ENCODE measurements at places on chromosomes 4 and X.

DNA sequence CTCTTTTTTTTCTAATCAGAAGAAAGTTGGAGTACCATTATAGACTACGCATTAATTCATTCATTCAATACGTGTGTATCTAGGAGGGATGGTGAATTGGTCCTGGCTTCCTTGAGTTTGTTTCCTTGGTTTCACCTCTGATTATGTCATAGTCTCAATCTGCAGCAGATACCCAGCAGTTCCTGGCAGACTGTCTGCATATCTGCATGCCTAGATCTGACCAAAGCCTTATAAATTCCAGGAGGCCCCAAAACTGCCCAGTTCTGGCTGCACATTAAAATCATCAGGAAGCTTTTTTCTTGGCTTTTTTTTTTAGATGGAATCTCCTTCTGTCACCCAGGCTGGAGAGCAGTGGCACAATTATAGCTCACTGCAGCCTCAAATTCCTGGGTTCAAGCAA lies 27.2 kb upstream of the SLC34A2 start:
- DNase-seq, result no peak

GRCh38 chr4:4332529-4332928 lies 42.5 kb downstream of the ZBTB49 start:
- DNase-seq, result no peak

DNA sequence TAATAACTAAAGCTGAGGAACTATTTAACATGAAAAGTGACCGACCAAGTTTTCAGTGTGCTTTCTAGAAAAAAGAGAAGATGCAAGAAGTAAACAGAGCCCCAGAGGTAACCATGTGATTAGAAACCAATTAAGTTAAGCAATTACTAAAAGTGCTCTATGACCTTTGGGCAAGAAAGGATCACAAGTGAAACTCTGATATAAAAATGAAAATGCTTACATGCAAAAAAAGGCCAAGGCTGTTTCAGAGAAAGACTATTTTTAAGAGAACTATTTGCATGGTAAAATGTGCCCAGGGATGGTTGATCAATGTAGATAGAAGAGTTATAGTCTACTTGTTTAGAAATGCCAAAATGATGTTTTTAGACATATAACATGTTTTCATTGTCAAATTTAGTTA lies 22.0 kb downstream of the KLHL15 start:
- no peak for DNase-seq

DNA sequence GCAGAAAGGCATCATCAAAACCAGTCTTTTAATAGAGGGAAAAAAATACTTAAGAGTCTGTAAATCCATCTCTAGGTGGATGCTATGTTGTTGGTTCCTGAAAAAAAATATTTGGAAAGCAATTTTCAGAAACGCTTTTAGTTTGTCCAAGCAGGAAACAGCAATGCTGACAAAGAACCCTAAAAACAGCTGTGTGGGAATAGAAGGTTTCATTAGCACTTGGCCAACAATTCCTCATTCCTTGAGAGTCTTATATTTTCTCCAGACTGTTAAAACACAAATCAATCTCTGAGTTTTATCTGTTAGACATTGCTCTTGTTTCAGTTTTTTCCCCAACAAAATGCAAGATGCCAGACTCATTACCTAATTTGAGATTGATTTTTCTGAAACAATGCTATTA lies 6.4 kb downstream of the MXRA5 start:
- no peak for DNase-seq

DNA sequence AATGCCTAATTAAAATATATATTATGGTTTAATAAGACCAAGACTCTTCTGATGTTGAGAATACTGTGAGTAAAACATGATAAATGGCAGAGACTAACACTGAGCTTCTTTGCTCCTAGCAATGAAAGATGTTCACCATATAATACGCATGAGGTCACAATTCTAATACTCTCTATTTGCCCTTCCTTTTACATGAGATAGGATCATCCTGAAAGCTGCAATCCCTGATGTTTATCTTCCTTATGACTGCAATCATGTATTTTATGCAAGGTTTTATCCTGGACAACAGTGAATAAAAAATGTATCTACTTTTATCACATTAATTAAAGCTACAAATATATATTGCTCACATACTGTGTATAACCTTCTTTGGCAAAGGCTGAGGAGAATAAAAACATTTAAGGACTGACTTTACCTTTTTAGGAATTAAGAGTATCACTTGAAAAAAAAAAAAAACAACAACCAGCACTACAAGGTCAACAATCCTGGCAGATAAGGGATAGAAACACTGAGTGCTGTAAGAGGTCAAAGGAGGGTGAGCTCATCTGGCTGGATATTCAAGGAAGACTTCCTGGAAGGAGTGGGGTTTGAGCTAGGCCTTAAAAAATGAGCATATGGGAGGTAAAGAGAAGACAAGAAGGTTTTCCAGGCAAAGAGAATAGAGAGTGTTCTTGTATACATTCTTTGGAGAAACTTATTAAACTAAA lies 99.9 kb downstream of the AREG start:
- DNase-seq, result no peak

- DNase-seq, result no peak
Observed at GRCh38 chr4:141635736-141636081, 674 bp upstream of the IL15 start.

GRCh38 chr4:10321931-10322330 lies 135.3 kb downstream of the ZNF518B start:
- no peak for DNase-seq

DNA sequence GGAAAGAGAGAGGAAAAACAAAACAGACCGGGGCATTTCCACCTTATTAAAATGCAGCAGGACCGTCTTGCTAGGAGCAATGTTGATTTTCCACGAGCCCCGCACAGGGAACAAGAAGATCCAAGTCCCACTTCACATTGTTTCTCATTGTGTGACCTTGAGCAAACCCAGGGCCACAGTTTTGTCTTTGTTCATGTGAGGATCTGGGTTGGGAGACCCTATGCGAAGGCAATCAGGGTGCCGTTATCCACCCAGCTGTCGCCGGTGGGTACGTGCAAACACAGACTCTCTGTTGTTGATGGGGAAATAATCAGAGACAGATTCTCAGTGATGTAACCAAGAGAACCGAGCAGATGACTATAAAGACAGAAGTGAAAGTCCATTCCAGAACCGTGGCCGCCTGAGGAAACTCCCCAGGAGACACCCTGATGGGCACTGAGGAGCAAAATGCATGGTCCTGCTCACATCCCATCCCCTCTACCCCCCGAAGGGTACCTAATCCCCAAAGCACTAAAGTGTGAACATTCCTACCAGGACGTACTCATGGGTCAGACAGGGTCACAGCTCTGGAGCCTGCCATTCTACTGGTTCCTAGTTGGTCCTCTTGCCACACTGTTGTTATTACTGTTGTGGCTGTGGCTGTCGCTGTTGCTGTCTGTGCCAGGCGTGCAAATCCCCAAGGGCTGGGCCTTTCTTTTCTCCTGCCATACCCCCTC lies 102.7 kb upstream of the RBPJ start:
- DNase-seq, result no peak

DNA sequence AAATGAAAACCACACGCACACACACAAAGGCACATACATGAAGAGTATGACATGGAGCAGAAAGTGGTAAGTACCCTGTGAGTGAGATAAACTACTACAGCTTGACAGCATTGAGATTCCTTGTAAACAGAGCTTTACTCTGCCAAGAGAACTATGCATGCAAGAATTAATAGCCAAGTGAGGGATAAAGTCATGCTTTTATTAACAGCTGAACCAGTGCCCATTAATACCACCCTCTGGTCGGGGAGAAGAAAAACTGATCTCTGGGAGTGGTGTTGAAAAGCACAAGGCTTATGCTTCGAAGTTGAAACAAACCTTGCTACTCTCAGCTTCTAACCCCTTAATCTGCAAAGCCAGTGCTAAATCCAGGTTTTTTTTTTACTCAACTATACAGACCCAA lies 95.9 kb upstream of the C1QTNF7 start:
- DNase-seq, result no peak

GRCh38 chr4:184163813-184164212 lies 53.9 kb downstream of the ENPP6 start:
- DNase-seq, result no peak

DNA sequence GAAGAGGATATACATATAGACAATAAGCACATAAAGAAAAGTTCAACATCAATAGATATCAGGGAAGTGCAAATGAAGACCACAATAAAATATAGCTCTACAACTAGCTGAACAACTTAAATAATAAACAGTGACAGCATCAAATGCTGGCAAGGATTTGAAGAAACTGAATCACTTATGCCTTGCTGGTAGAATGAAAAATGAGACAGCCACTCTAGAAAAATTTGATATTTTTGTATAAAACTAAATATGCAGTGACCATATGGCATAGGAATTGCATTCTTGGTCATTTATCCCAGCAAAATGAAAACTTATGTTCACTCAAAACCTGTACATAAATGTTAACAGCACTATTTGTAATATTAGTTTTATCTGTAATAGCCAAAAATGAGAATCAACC lies 1102.0 kb downstream of the C4orf33 start:
- DNase-seq, result no peak

DNA sequence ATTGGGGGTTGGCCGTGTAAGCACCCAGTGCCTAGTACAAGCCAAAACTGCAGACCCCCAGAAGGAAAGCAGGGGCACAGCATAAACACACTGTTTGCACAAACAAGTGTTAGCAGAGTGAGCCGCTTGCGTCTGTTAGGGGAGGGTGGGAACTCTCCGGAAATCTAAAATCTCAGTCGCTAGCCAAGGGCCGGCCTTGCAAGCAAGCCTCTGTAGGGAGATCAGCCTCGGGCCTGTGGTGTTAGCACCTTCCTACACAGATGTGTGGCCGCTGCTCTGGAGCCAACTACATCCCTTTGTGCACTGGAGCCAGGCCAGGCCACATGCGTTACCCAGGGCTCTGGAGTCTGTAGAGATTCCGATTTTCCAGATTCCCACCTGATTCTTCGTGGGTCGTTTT lies 67.1 kb downstream of the GPR143 start:
- no peak for DNase-seq

DNA sequence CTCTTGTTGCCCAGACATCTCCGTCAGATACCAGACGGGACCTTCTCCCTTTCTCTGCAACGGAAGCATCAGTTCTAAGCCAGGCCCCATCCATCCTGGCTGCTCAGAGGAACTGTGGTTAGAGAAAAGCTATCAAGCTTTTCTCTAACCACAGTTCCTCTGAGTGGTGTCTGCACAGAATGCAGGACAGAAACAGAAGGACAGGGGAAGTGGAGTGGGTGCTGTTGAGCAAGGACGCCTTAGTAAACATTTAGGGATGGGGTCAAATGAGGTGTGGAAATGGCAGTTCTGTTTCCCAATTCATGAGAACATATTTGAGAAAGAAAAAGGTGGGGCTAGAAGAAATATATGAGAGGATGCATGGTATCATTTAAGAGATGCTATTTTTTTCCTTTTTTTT lies 283.8 kb downstream of the CRLF2 start:
- no peak for DNase-seq

GRCh38 chr4:173506597-173507211 lies 23.3 kb downstream of the HAND2 start:
- no peak for DNase-seq

GRCh38 chrX:32998776-32999175 lies 212.6 kb downstream of the DMD start:
- DNase-seq, result no peak

- no peak for DNase-seq
Observed at GRCh38 chr4:1393866-1394265, 12.4 kb downstream of the NKX1-1 start.

- no peak for DNase-seq
Observed at GRCh38 chrX:17174671-17175070, 200.3 kb upstream of the NHS start.

DNA sequence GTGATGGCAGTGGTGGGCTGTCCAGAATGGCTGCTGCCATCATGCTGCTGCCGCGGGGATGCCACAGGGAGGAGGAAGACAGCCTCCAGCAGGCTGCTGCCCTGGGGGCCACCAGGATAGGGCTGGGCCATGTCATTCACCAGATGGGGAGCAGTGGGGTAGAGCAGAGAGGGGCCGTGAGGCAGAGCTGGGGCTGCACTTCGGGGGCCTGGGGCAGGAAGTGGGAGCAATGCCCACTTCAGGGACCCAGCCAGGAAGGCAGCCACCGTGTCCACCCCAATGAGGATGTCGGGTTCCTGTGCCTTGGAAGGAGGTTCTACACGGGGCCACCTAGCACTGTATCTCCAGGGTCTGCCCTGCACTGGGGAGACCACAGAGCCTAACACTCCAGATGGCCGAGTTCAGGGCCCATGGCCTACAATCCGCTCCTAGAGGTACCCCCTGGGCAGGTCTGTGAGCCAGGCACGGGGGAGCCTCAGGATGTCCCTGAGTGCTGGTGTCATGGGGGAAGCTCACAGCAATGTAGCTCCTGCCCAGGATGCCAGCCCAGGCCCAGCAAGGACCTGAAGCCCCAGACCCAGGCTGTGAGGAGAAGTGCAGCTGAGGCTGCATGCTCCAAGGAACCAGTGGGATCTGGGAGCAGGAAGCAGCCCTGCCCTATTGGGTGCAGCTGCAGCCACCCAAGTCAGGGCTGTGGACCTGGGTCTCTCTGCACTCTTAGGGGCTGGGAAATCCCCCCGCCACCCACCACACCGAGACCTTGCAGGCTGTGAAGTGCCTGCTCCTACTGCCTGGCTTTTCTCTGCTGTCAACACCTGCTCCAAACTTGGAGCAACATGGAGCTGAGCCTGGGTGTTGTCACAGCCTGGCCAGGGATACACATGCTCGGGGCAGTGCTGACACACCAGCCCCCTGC lies 140.3 kb downstream of the PDHA2 start:
- no peak for DNase-seq

- DNase-seq, result no peak
Observed at GRCh38 chr4:80265571-80266252, 752 bp upstream of the FGF5 start.

GRCh38 chrX:29431895-29432294 lies 783.5 kb upstream of the MAGEB2 start:
- no peak for DNase-seq

DNA sequence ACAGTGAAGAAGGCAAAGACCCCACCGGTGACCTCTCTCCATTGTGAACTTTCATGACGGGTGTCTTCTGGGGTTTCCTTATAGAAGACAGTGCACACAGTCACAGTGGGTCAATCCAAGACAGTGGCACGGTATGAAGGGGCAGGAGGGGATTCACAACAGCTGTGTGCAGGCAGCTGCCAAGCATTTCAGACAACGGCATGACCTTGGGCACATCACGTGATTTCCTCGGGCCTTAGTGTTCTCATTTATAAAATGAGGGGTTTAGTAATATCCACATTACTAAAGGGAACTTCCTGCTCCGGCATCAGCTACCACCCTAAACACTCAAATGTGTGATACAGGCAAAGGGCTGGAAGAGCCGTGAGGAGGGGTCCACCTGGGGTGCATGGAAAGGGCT lies 42.9 kb downstream of the RBM47 start:
- no peak for DNase-seq

Measured in HFF-Myc (cell line).